Testis (tissue), 5 donors: ENCODE measurements at places on chromosomes 7 and 10.

GRCh38 chr7:106485031-106485551 lies 175.9 kb downstream of the CCDC71L start:
- no peak for DNase-seq

DNA sequence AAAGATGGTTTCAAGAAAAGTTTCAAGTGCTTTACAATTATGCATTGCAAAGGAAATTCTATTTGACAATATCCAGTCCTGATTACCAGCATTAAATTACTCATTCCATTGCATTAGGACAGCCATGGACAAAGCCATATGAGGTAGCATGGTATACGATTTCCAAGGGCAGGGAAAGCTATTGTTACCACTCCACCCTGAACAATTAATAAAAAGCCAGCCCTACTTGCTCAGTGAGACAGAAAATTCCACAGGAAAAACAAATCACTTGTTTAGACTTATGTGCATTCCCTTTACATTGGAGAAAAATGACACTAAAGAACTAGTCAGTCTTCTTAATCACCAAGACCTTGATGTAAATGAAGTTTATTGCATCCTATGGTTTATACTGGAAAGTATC lies 5.6 kb downstream of the CD36 start:
- DNase-seq: no peak

DNA sequence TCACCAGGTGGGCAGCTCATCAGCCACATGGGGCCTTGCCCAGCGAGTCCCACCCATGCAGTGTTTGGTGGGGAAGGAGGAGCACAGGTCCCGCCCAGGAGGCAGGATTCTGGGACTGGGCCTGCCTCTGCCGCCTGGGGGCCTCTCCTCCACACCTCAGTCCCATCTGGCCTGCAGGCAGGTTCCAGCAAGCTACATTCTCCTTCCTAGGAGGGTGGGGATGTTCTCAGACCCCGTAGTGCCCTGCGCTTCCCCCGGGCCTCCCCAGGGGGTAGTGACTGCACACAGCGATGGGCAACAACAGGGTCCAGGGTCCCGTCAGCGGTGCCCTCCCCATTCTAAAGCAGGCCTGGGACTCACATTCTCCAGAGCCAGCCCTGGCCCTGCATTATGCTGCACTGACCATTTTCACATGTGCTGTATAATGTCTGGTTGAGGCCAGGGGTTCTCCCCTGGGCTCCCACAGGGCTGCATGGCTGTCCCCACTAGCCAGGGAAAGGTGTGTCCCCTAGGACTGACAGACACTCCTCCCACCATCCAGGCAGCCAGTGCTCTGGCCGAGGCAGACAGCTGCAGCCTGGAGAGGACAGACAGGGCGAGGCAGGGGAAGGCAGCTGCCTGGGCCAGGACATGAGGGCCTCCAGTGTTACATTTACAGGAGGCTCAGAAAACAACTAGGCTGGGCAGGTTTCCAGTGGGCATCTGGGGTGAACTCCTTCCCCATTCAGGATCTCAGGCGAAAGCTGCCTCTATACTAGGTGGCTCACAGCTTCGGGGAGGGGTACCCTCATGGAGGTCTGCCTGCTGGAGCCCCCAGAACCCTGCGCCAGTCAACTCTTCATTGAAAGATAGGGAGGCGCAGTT lies 9.3 kb downstream of the RASGEF1A start:
- peak; percentile 2 for DNase-seq

GRCh38 chr7:111654343-111654742 lies 92.1 kb upstream of the IMMP2L start:
- DNase-seq: no peak

GRCh38 chr7:130821864-130822263 lies 87.9 kb upstream of the KLF14 start:
- DNase-seq: no peak

GRCh38 chr7:117837841-117838240 lies 35.4 kb downstream of the CTTNBP2 start:
- no peak for DNase-seq

DNA sequence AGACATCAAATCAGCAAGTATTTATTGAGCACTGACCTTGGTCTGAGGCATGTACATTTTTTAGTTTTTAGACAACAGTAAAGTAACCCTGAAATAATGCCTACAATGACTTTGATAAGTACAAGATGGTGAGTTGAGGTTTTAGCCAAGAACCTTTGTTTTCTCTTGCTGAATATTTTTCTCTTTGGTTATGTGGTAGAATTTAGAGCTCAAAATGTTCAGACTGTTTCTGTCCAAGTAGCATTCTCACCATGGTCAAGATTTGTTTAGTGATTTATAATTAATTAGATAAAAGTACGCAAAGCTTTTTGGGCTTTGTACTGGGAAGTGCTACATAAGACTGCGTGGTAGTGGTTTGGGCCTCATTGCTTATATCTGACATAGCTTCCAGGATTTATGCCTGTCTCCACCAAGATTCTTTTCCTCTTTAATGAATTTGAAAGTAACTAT lies 102.4 kb downstream of the KAT6B start:
- no peak for DNase-seq

GRCh38 chr10:10993785-10994184 lies 23.9 kb upstream of the CELF2 start:
- DNase-seq: no peak

DNA sequence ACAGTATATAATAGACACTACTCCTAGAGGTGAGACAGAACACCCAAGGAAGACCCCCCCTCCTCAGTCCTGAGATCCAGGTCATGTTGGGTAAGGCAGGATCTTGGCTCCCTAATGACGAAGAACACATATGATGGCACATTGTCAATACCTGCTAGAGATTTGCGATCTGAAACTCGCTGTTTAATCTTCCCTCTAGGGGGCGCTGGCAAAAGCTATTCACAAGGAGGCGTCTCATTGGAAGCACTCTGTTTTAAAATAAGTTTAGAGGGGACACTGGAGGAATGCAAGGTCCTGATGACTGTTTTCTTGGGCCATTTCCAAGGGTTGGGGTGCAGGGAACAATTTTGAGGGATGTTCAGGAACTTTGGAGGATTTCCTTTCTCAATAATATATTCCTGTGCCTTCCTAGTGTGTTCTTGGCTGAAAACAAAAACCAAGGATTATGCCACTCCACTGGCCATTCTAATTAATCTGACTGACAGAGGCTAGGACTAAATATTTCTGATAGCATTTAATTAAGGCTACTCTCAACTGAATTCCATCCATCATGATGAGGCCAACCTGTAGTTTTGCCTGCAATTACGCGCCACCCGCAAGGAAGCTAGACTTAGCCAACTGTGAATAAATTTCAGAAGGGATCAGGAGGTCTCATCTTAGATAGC lies 1013.8 kb upstream of the MBL2 start:
- peak; percentile 50 for DNase-seq

GRCh38 chr7:103569621-103570305 lies 123.8 kb upstream of the SLC26A5 start:
- no peak for DNase-seq

- no peak for DNase-seq
Measured at GRCh38 chr10:46079831-46080585, 33.9 kb upstream of the MSMB start.

DNA sequence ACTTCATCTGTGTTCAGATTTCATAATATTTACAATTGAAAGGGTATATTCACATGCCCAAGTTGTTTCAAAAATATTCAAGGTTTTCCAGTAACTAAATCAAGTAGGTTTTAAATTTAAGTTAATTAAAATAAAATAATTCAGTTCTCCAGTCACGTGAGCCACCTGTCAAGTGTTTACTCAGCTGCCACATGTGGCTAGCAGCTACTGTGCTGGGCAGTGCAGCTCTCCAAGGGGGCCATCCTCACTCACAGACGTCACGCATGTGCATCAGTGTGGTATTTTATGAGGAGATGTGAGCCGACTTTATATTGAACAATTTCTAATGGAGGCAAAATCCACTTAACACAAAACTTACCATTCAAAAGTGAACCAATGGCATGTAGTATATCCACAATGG lies 69.7 kb upstream of the CAMK2B start:
- DNase-seq: no peak

DNA sequence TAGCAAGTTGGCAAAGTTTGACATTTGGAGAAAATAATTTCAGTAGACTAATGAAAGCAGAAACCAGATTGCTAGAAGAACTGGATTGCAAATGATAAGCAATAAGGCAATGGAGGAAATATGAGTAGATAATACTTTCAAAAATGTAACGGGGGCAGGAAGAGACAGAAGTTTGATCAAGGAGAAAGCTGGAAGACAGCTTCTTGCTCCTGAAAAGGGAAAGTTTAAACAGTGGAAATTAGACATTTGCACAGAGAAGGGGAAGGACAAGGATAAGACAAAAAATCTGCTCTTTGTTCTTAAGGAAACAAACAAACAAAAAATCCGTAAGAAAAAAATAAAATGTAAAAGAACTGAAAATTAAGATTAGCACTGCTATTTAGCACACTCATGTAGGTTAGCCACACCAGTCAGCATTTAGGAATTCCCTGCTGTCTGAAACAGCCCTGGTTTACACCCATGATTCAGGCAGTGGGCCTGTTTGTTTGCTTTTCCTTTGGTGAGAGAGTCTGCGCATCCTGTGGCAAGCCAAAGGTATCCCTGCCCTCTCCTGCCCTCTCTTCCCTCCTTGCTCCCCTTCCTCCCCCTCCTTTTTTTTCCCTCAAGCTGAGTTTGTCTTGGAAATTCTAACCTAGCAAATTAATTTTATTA lies 104.3 kb upstream of the CAV2 start:
- DNase-seq: no peak

GRCh38 chr10:94617389-94617944 lies 66.1 kb upstream of the CYP2C18 start:
- DNase-seq: no peak

DNA sequence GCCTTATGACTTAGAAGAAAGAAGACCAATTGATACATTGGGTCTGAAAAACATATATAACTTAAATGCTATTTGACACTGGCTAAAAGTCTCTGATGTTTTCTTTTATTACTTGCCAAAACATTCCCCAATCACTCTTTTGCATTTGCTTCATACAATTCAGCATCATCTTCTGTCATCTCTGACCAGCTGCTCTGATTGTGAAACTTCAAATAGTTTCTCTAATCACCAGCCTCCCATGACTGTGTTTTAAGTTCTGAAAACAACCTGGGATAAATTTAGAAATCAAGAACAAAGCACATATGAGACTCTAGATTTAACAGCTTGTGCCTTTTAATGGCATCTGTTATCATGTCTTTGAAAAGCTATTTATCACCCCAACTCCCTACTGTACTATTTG lies 208.4 kb upstream of the KCND2 start:
- DNase-seq: no peak

- no peak for DNase-seq
Measured at GRCh38 chr7:66123175-66123528, 8.5 kb downstream of the CRCP start.

DNA sequence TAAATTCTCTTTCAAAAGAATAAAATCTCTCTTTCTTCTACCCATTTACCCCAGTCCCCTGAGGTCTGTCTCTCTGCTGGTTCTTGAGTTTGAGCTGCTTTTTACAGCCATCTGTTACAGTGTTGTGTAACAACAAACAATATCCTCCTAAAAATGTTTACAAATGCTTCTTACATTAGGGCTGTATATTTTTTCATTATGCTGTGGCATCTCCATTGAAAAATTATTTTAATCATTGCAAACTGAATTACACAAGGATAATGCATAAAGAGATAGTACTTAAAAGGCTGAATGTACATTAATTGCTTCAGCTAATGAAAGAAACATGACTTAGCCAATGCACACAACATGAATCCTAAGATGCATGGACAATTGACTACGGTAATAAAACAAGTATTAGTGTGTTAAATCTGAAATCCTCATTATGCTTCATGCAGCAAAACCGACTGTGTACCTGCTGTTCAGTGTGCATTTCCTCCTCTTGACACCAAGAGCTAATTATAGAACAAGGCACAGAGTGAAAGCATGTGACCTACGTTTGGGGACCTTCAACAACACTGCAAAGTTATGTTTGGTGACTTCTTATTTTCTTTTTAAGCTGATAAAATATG lies 181.7 kb upstream of the RHOBTB1 start:
- no peak for DNase-seq

DNA sequence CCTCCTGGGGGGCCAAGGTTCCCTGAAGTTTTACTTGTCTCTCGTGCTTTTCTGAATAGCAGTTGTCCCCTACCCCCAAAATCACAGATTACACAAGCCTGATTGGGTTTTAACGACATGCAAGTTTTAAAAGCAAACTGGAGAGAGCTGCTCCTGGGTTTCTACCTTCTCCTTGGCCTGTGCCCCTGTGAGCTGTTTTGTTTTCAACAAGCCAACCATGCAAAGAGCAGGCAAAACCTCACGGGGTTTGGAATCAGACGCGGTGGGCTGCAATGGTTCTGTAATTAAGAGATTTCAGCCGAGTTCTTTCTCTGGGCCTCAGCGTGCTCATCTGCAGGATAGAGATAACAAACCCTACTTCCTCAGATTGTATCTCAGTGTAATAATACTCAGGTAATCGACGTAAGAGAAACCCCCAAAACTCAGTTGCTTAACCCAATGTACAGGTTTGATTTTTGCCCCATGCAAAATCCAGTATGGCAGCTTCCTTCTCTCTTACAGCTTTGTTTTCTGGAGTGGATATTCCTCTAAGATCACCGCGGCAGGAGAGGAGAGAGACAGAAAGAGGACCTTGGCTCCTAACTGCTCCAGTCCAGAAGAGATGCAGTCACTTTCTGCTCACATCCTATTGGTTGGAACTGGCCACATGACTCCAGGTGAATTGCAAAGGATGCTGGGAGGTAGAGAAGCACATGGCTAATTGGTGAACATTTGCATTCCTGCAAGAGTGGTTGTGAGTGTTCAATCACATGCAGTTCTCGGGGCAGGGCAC lies 42.0 kb downstream of the MYL10 start:
- peak; percentile 19 for DNase-seq

GRCh38 chr10:72063703-72064391 lies 24.5 kb downstream of the SPOCK2 start:
- no peak for DNase-seq

DNA sequence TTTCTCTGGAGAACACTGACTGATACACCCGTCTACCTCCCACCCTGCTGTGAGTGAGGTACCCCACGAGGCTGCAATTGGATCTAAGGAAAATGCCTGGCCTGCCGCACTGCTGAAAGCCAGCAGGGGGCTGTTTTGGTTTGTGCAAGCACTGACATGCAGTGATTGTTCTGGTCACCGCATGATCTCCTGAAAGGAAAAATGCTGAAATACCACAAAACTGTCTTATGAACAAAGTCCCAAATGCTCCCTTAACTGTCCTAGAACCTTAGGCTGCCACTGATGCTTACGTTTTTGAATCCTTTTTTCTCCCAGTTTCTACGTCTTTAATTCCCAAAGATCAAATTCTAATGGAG lies 132.7 kb downstream of the JCAD start:
- DNase-seq: peak; percentile 46

DNA sequence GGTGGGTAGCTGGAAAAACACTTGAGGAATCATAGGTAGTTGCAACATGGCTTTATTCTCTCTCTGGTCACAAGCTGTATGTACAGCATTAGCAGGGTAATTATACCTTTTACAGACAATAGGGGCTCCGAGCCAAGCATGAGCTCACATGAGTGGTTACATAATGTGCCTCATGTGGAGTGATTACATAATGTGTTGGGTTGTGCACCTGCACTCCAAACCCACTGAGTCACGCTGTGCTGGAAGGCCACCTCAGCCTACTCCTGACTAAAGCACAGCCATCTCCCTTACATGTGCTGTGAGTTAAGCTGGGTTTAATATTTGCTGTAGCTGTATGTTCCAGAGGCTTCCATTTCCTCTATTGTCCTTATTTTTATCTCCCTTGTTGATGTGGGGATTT lies 348.7 kb upstream of the SEMA3C start:
- DNase-seq: no peak
